ENCODE measurements at places on chromosomes 12 and 14.

- H3K4me1 ChIP-seq = no peaks in the 10 kb centered on the region
- H3K4me3 ChIP-seq = no peak overlapping the region
- H3K27me3 ChIP-seq = no peaks in the 10 kb centered on the region
- no peak for DNase-seq
Observed at GRCh38 chr12:41034686-41035085, 153.4 kb upstream of the PDZRN4 start.

DNA sequence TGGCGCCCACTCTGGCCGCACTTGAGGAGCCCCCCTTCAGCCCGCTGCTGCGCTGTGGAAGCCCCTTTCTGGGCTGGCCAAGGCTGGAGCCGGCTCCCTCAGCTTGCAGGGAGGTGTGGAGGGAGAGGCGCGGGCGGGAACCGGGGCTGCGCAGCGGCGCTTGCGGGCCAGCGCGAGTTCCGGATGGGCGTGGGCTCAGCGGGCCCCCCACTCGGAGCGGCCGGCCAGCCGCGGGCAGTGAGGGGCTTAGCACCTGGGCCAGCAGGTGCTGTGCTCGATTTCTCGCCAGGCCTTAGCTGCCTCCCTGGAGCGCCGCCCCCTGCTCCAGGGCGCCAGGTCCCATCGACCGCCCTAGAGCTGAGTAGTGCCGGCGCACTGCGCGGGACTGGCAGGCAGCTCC lies 8.0 kb upstream of the VWF start:
- H3K4me3 ChIP-seq = no peak overlapping the region
- no peaks in the 10 kb centered on the region for H3K36me3 ChIP-seq
- no peaks in the 10 kb centered on the region for H3K4me1 ChIP-seq
- H3K27me3 ChIP-seq = no peaks in the 10 kb centered on the region
- no peak for DNase-seq

DNA sequence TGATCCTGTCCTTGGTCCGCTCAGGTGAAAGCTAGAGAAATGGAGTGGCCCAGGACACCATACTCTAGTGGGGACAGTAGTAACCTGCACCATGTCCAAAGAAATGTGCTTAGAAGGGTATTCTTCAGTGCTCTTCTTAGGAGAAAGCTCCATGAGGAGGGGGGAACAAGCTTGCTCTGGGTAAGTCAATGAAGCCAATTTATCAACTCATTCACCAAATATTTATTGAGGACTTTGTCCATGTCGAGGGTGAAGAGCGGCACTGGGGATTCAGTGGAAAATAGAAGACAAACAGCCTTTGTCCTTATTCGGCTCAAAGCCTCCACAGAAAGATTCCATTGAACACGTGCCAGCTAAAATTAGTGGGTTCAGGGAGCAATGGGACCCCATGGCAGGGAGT lies 677.8 kb downstream of the BCL11B start:
- no peaks in the 10 kb centered on the region for H3K36me3 ChIP-seq
- H3K27me3 ChIP-seq = no peaks in the 10 kb centered on the region
- no peak for DNase-seq
- no peaks in the 10 kb centered on the region for H3K4me1 ChIP-seq

DNA sequence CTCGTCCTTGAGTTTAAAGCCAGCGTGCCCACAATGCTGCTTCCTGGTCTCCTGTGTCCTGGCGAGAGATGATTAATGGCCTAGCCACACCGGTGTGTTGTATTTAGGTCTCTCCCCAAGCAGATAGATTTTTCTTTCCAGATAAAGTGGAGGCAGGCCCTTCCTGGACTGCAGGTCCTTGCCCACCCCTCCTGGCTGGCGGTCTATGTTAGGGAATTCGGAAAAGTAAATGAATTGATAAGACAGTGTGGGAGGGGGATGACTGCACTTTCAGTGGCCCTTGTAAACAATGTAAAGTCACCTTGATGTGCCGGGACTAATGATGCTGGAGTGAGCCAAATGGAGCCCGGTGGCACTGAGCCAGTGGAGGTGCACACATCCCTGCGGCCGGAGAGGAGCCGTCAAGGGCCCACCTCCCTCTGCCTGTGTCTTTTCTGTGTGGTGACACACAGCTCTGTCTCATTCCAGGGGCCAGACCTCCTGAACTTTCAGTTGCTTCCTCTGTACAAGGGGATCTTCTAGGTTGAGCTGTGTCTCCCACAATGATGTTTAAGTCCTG lies 70.6 kb upstream of the ESRRB start:
- no peaks in the 10 kb centered on the region for H3K4me1 ChIP-seq
- peaks cover 6% of the 10 kb centered on the region for H3K27me3 ChIP-seq
- H3K36me3 ChIP-seq = no peaks in the 10 kb centered on the region
- no peak for DNase-seq
- H3K27ac ChIP-seq = no peak overlapping the region

DNA sequence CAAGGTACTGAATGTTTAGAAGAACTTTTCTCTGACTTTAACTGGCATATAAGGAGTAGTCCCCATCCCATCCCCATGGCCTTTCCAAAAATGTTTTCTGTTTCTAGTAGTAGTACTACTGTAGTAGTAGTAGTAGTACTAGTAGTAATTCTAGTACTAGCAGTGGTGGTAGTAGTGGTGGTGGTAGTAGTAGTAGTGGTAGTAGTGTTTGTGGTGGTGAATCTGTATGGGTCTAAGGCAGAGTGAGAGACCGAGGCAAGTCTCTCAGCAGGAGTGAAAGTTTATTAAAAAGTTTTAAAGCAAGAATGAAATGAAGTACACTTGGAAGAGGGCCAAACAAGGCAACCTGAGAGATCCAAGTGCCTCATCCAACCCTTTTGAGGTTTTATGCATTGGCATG lies 58.6 kb downstream of the FOXN4 start:
- no peaks in the 10 kb centered on the region for H3K4me1 ChIP-seq
- no peak overlapping the region for H3K27ac ChIP-seq
- DNase-seq = no peak
- no peaks in the 10 kb centered on the region for H3K27me3 ChIP-seq

GRCh38 chr12:70837026-70837425 lies 83.5 kb downstream of the PTPRR start:
- no peak overlapping the region for H3K27ac ChIP-seq
- H3K36me3 ChIP-seq = no peaks in the 10 kb centered on the region

Measured in B cell (primary cell).